Activated CD4-positive, alpha-beta T cell treated with anti-CD3 and anti-CD28 coated beads, Interleukin-2, amount 10 ng/mL, durations not matched to agents 24 days and 14 days (primary cell): ENCODE measurements at places on chromosomes 2 and 18. TPM values are rescaled to one million over a fixed set of nuclear protein-coding genes. Genes with fewer than 3 reads are reported as not detected.

GRCh38 chr2:193276069-193276468 lies 1081.3 kb upstream of the TMEFF2 start:
- no peak for DNase-seq

DNA sequence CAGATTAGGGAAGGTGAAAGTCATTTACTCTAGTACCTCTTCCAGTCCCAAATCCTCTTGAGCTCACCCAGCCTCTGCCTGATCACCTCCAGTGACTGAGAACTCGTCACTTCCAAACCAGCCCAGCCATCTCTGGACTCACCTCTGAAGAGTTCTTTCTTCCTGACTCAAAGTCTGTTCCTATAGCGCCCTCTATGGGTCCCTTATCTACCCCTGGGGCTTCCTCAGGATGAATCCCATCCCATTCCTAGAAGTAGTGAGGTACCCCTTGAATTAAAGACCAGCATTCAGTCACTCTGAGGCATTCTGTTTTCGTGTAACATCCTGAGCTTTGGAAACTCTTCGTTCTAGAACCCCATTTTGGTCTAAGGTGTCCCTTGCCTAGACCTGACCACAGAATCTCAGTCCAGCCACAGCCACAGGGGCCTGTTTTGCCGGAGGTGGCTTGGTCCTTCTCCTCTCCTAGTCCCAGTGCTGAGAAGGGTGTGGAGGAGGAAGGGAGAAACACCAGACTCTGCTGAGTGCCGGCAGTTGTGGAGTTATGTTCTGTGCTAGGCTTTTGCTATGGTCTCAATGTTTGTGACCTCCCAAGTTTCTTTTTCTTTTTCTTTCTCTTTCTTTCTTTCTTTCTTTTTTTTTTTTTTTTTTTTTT lies 32.7 kb downstream of the SIX3 start:
- peak; percentile 58 for DNase-seq

DNA sequence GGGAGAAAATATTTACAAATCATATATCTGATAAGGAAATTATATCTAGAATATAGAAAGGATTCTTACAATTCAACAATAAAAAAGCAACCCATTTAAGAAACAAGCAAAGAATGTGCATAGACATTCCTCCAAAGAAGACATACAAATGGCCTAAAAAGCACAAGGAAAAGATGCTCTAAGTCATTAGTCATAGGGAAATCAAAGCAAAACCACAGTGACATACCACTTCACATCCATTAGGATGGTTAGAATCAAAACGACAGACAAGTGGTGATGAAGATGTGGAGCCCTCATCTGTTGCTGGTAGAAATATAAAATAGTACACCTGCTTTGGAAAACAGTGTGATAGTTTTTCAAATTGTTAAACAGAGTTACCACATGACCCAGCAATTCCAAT lies 48.2 kb downstream of the MAPRE2 start:
- DNase-seq, result no peak

DNA sequence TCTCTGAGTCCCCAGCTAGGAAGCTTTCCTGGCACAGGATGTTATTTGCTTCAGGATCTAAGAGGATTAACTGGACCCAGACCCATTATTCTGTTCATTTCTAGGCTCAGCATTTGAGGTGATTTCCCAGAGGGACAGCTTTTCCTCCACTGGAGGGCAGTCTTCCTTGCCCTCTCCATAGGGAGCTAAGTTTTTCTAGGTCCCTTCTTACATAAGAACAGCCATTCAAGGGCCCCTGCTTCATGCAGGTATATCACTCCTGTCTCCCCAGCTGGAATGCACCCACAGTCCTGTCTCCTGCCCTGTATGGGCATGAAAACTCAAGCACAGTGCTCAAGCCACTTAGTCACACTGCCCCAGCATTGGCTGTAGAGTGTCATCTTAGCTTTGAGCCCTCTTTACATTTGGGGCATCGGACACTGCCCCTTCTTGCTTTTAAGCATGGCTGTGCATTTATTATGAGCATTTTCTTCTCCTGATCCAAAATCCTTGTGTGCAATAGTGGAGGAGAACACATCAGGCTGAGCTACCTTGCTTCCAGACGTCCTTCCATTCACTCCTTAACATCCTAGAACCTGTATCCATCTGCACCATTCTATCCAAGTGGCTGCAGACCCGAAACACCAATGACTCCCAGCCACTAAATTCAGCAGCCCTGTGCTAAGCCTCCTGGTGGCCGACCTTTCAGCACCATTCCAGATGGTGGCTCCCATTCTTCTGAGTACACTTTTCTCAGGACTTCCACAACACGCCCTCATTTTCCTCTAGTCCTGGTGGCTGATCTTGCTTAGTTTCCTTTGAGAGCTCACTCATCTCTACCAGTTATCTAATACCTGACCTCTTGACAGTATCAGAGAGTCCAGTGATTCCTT lies 80.0 kb downstream of the COPS8 start:
- peak; percentile 48 for DNase-seq

DNA sequence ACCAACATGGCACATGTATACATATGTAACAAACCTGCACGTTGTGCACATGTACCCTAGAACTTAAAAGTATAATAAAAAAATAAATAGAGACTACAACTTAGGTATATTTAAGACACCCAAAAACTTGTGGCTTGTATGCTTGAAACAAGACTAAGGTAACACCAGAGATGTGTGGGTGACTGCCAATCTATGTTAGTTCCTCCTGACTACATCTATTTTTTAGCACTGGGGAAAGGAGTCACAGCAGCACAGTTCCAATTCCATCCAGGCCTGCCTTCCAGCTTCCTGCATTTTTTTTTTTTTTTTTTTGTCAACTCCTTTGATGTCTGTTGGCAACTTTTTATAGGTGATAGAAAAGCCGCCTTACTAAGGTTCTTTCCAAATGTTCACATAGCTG lies 18.2 kb downstream of the C2orf69 start:
- peak; percentile 38 for DNase-seq

GRCh38 chr18:31041271-31042083 lies 1.1 kb downstream of the DSC3 start:
- DNase-seq, result no peak

DNA sequence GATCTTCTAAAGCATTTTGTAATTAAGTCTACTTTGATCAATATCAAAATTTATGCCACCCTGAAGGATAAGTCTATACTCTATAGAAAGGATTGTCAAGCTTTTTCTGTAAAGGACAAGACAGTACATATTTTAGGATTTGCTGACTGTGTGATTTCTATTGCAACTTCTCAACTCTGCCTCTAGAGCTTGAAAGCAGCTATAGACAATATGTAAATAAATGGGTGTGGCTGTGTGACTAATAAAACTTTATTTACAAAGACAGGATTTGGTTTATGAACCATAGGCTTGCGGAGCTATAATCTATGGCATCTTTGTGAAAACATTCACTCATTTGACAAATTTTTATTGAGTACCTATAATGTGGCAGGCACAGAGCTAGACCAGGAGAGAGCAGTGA lies 18.4 kb downstream of the UPP2 start:
- no peak for DNase-seq

DNA sequence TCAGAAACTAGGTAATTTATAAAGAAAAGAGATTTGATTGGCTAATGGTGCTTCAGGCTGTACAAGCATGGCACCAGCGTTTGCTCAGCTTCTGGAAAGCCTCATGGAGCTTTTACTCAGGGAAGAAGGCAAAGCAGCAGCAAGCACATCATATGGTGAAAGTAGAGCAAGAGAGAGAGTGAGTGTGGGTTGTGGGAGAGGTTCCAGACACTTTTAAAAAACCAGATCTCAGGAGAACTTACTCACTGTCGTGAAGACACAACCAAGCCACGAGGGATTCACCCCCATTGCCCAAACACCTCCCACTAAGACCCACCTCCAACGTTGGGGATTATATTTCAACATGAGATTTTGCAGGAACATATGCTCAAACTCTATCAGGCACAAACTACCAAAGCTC lies 554.6 kb upstream of the TNP1 start:
- DNase-seq, result no peak

DNA sequence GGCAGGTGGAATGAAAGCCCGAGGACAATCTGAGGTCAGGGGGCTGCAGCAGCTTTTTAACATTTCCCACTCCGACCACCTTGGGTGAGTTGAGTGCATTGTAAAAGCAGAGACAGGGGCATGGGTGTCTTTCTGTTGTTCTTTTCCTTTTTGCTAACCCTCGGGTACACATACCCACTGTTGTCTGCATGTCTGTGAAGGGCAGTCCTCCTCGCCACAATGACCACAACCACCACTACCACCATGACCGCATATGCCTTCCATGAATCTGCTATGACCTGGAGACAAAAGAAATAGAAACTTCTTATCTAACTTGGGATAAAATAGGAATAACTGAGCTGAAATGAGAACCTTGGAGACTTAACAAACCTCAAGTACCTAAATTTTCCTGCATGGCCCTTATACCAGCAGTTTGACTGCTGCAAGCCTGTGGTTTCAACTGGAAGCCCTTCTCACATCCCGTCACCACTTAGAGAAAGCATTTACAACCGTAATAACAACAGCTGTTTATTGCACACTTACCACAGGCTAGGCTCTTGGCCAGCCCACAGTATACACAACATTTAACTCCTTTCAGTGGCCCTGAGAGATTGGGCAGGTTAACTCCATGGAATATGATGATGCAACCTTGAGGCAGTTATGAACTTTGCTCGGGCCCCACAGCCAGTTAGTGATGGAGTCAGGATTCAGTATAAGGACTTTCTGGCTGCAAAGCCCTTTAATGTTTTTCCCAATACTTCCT lies 80.3 kb downstream of the GYPC start:
- DNase-seq, result no peak

GRCh38 chr2:48248251-48248933 lies 281.6 kb upstream of the STON1 start:
- DNase-seq, result no peak

DNA sequence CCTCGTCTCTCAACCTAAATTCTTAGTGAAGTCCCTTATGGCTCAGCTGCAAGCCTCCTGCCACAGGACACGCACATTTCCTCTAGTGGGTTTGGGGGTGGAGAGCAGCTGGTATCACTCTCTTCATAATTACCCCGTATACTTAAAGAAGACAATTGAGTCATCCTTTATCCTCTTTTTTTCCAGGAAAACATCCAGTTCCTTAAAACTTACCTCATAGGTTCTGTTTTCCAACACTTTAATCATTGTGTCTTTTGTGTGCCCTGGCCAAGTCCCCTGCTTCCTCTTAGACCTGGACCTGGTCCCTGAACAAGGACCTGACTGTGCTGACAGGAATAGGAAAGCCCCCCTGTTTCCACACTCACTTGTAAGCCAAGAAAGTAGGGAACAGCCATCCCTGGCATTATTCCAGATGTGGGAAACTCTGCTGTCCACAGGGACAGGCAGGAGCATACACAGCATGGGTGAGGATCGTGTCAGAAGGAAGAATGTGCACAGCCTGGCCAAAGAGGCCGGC lies 42.3 kb upstream of the MYO1B start:
- peak; percentile 75 for DNase-seq

GRCh38 chr2:128280158-128280871 lies 38.4 kb downstream of the HS6ST1 start:
- DNase-seq, result no peak

DNA sequence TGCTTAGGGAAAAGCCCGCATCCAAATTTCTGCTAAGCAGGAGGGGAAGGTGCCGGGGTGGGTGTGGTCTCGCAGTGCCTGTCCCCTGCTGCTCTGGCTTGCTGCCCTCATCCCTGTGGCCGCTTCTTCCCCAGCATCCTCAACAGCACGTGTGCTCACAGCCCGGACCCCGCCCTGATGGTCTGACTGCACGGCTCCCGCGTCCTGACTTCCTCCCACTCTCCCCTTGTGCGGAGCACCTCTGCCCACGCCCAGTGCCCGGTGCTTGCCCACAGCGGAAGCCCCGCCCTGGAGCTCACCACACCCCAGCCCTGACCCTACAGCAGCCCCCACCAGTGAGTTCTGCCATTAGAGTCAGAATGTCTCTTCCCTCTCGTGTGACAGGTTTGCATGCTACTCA lies 277.9 kb downstream of the NDUFA10 start:
- no peak for DNase-seq

- no peak for DNase-seq
These were observed 713.0 kb downstream of the TDRD15 start for GRCh38 chr2:21836719-21837118.

DNA sequence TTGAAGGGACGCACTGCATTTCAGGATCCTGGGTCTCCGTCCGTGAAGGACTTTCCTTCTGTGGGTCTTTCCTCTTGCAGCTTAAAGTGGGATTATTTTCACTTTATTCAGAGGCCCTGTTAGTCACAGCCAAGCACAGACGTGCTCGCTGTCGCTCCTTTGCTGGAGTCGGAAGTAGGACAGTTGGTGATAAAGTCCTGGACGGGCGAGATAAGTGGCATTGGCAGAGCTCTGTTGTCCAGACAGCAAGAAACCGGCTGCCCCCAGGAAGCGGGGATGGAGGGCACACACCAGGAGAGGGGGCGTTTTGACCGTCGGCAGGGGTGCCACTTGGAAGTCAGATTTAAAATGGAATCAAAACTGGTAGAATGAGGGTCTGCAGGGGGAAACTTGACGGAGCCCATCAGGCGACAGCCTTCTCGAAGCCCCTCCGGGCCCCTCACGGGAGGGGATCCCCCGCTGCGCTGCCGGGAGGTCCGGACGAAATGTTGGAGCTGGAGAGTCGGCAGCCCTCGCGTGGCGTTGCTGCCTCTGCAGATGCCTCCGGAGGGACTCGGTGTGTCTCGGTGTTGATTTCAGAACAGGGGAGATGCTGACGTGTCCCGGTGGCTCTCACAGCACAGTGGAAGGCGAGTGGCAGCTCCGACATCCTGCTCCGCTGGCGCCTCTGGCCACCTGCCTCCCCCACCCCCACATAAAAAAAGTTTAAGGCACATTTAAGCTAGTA lies 124.2 kb downstream of the NFATC1 start:
- peak; percentile 78 for DNase-seq

DNA sequence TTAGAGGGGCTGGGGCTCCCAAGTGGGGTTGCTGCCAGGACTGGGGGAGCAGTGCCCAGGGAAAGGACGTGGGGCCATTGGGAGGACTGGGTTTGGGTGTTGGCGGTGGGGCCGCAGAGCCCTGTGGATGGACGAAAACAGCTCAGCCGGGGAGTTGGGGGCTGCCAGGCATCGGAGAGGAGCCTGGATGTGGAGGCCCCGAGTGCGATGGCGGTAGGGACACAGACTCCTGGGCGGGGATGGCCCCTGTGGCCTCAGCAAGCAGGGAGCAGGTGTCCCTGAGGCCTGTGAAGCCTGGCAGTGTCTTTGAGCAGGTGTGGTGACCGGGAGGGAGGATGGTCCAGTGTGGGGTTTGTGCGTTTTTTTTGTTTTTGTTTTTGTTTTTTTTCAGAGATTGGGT lies 13.3 kb downstream of the CTDP1 start:
- DNase-seq, result no peak

The REG1B gene
- total RNA-seq, result not detected in 2 replicates

The LCT gene
- total RNA-seq, result 0.31 and 0.51 TPM in 2 replicates

The STON1 gene
- 0.93 and 1.3 TPM in 2 replicates for total RNA-seq

The CCDC93 gene
- 30.3 and 34.4 TPM in 2 replicates for total RNA-seq

The ASXL3 gene
- not detected in 2 replicates for total RNA-seq

The UGT1A10 gene
- not detected in 2 replicates for total RNA-seq

The REL gene
- 84.9 and 88.7 TPM in 2 replicates for total RNA-seq

The DNAH6 gene
- 0.17 and 0.23 TPM in 2 replicates for total RNA-seq

The IFT172 gene
- 12.4 and 12.9 TPM in 2 replicates for total RNA-seq

The SERPINB13 gene
- total RNA-seq, result not detected in 2 replicates

The OTOF gene
- total RNA-seq, result 6.8 and 7.2 TPM in 2 replicates

The LMAN2L gene
- 6.5 and 7.3 TPM in 2 replicates for total RNA-seq

The EFHD1 gene
- 0.31 and 0.49 TPM in 2 replicates for total RNA-seq
